ENCODE measurements at places on chromosomes 5 and 9. TPM values are rescaled to one million over a fixed set of nuclear protein-coding genes. Genes with fewer than 3 reads are reported as not detected.

DNA sequence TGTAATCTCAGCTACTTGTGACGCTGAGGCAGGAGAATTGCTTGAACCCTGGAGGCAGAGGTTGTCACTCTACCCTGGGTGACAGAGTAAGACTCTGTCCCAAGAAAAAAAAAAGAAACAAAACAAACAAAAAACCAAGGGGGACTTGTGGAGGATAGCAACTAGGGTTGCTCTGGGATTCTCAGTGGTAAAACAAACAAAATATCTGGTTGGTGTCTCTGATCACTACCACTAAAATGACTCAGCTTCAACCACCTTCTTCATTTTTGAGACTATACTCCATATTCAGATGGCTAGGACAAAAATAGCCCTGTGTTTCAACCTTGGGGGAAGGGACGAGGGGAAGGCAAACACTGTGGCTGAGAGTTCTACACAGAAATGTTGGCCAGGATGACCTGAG, 110.3 kb downstream of the ARRDC3 start:
- DNase-seq: no peak
- no peaks in the 10 kb centered on the region for H3K4me1 ChIP-seq
- no peaks in the 10 kb centered on the region for H3K27me3 ChIP-seq
- H3K4me3 ChIP-seq: no peak overlapping the region
- no peaks in the 10 kb centered on the region for H3K36me3 ChIP-seq
- H3K27ac ChIP-seq: no peak overlapping the region

DNA sequence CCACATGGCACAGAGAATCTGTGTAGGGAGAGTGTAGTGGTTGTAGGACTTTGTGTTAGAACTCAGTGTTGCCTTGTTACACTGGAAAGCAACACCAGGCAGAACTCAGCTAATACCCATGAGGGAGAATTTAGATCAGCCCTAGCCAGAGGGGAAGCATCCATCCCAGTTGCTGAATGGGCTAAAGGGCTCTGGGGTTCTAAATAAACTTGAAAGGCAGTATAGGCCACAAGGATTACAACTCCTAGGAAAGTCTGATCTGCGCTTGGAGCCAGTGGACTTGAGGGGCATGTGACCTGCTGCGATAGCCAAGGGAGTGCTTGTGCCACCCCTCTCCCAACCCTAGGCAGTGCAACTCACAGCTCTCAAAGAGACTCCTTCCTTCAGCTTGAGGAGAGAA, 26.9 kb downstream of the PTGS1 start:
- H3K36me3 ChIP-seq: no peaks in the 10 kb centered on the region
- no peak overlapping the region for H3K4me3 ChIP-seq
- H3K27ac ChIP-seq: no peak overlapping the region
- H3K4me1 ChIP-seq: no peaks in the 10 kb centered on the region

DNA sequence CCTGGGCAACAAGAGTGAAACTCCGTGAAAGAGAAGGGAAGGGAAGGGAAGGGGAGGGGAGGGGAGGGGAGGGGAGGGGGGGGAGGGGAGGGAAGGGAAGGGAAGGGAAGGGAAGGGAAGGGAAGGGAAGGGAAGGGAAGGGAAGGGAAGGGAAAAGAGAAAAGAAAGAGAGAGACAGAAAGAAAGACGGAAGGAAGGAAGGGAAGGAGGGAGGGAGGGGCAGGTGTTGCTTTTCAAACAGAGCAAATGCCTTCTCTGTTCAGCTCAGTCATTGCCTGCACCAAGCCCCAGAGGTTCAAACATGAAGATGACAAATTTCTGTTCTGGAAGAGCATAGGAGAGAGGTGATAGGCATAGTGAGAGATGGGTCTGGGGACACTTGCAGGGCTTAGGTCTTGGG, 330.0 kb downstream of the DRD1 start:
- DNase-seq: no peak
- H3K27me3 ChIP-seq: no peaks in the 10 kb centered on the region
- H3K27ac ChIP-seq: no peak overlapping the region
- H3K4me3 ChIP-seq: no peak overlapping the region
- H3K36me3 ChIP-seq: peaks cover 8% of the 10 kb centered on the region
- H3K4me1 ChIP-seq: peaks cover 3% of the 10 kb centered on the region

- H3K36me3 ChIP-seq: no peaks in the 10 kb centered on the region
- no peaks in the 10 kb centered on the region for H3K27me3 ChIP-seq
These were observed 77.0 kb downstream of the ZCCHC7 start for GRCh38 chr9:37197158-37198038.

DNA sequence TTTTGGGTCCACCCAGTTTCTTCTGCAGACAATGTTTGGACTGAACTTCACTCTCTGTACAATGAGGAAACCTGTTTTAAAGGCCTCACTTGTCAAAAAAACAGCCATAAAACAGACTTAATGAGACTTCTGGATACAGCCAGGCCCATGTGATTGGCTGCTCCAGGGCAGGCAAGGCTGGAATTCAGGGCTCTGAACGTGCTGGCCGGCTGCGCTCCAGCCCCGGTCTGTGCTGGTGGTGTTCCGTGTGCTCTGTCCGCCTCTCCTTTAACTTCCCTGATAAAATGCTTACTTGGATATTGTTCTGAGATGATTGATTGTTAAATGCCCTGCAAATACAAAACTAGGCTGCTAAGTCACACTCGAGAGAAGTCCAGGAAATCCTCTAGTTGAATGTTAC, 131.2 kb upstream of the KLF4 start:
- no peak for DNase-seq
- no peak overlapping the region for H3K4me3 ChIP-seq
- H3K4me1 ChIP-seq: no peaks in the 10 kb centered on the region

- H3K4me3 ChIP-seq: no peak overlapping the region
- no peaks in the 10 kb centered on the region for H3K4me1 ChIP-seq
- DNase-seq: no peak
- H3K27ac ChIP-seq: no peak overlapping the region
- no peaks in the 10 kb centered on the region for H3K36me3 ChIP-seq
These were observed 139.4 kb upstream of the IL12B start for GRCh38 chr5:159469496-159470372.

The ADGRD2 gene
- total RNA-seq: 1.2 TPM

Measured in H9 (cell line).